ENCODE measurements at places on chromosomes 16 and 17.

- DNase-seq: no peak
Measured at GRCh38 chr16:49594153-49594552, 220.5 kb downstream of the C16orf78 start.

DNA sequence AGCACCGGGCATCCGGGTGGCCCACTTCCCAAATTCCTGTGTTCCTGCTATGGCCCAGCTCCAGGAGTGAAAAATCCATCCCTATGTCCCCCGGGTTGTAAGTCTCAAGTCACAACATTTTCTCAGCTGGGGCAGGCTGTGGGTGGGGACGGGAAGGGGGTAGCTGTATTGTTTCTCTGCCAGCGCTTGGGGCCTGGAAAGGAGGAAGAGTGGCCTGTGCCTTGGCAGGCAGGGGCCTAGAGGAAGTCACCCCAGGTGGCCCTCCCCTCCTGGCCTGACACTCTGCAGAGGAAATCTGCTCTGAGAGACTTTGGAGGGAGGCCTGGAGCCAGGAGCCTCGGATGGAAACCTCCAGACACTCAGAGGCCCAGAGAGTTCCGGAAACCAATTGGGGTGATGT is 10.6 kb upstream of the SCN4A start:
- DNase-seq: no peak

DNA sequence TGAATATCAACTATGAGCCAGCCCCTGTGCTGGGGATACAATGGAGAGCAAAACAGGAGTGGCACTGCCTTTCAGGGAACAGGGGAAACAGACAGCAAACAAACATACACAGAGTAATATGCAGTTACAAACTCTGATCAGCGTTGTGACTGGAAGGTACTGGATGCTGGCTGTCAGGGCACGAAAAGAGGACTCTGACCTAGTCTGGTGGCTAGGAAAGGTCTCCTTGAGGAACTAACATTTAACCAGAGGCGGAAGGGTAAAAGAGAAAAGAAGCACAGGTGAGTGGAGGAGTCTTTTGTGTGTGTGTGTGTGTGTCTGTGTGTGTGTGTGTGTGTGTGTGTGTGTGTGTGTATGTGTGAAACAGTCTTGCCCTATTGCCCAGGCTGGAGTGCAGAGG is 12.4 kb upstream of the B4GALNT2 start:
- no peak for DNase-seq

DNA sequence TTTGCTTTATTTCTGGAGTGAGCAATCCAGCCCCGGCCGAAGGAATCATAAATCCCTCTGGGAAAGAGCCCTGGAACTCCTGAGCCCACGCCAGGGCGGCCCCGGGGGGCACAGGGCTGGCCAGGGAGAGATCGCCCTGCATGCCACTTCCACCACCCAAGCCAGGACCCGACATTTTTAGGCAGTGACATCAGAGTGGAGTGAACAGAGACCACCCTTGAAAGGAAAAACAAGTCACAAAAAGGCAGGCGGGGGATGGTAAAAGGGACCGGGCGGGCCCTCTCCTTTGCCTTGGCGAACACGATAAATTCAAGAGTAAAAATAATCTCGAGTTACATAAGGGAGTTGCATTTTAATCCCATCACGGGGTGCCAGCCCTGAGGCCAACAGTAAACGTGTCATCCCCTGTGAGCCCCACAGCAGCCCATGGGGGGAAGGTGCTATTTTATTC is 284.1 kb downstream of the C16orf95 start:
- DNase-seq: no peak

DNA sequence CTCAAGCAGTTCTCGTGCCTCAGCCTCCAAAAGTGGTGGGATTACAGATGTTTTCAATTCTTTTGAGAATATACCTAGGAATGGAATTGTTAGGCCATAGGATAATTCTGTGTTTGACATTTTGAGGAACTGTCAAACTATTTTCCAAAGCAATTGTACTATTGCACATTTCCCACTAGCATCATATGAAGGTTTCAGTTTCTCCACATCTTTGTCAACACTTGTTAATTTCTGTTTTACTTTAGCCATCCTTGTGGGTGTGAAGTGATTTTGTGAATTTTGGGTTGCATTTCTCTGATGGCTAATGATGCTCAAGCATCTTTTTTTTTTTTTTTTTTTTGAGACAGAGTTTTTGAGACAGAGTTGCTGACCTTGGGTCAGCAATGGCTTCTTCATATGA is 6.2 kb downstream of the NT5M start:
- no peak for DNase-seq

- no peak for DNase-seq
Measured at GRCh38 chr17:82029990-82030469, 1.4 kb upstream of the RAC3 start.

GRCh38 chr17:50466371-50467113 is 2.1 kb downstream of the CHAD start:
- no peak for DNase-seq

GRCh38 chr17:49365667-49366066 is 3.6 kb upstream of the ZNF652 start:
- no peak for DNase-seq

- DNase-seq: no peak
Measured at GRCh38 chr16:84446596-84447392, 57.7 kb downstream of the MEAK7 start.

- DNase-seq: no peak
Measured at GRCh38 chr16:50273888-50274325, 7.6 kb downstream of the ADCY7 start.

DNA sequence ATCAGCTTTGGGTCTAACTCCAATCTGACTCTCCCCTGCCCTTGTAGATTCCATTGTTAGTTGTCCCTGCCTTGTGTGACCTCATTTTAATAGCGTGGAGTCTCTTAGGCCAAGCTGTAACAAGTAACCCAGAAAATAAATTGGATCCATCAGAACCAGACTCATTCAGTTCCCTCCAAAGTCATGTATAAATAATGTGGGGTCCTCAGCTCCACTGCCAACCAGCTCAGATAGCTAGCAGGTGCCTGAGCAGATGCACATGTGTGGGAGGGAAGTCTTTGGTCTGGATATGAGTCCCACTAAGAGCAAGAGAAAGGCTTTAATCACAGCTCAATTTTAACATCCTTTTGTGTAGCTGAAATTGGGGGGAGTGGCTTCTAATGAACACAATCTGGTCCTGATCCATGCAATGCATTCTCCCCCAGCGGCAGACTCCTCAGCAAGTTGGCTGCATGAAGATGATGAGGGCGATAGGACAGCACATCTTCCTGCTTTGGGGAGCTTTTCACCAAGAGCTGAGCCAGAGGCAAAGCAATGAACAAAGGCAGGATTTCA is 151.6 kb downstream of the ABCC12 start:
- DNase-seq: no peak

Measured in esophagus squamous epithelium (tissue), 5 donors.